ENCODE measurements at places on chromosomes 4 and X.

GRCh38 chrX:140425712-140426395 is 79.0 kb downstream of the SOX3 start:
- DNase-seq, result no peak

- no peak for DNase-seq
Observed at GRCh38 chr4:169988252-169988651, 37.9 kb downstream of the MFAP3L start.

DNA sequence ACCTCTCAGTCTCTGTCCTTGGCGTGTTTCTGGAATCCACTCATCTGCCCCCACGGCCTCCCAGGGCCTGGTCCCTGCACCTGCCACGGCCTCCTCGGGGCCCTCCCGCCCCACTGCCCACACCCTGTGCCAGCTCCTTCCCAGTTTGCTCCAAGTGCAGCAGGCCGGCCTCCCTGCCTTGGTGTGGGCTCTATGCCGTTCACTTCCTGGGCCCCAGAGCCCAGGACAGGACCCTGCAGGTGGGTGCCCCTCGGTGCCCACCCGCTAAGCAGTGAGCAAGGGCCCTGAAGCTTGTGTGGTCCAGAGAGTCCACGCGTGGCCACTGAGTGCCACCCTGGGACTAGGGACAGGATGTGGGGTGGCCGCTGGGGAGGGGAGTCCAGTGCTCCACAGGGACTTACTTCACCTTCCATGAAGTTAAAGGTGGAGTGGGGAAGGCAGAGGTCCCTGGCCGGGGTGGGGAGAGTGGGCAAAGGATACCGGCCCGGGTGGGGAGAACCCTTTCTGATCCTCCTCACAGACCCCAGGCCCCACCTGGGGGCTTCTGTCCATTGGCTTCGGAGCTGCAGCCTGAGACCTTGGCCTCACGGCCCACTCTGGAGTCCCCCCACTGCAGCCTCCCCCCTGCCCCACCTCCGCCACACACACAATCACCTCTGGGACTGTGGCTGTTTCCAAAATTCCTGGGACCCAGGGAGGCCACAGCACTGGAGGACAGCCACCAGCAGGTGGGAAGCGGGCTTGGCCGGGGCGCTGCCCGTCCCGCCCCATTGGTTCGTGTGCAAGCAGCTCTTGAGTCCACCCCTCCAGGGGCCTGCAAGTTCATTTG is 60.0 kb upstream of the NKX1-1 start:
- DNase-seq, result no peak

DNA sequence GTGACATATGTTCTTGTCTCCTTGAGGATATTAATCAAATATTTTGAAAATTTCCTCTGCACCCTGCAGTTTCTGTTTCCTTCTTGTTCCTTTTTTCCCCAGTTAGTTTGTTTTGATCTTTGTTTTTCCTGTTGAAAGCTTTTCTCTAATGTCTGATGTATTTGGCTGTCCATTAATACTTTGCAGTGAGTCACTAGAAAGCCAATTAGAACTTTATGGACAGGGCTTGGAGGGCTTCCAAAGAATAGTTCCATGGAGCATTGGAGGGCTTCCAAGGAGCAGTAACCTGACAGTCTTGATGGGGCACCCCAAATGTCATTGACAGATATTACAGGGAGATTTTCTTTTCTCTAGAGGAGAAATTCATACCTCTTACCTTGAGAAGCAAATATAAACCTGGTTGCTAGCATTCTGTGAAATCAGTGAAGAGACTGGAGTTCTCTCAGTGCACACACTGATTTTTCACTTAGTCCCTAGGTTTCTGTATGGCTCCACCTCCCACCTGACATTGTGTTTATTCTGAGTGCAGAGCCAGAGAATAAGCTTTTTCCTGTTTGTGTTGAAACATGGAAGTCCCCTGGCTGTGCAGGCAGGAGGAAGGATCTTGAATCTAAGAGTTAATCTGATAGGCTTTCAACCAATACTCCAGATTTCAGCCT is 26.5 kb downstream of the SPARCL1 start:
- DNase-seq, result no peak

DNA sequence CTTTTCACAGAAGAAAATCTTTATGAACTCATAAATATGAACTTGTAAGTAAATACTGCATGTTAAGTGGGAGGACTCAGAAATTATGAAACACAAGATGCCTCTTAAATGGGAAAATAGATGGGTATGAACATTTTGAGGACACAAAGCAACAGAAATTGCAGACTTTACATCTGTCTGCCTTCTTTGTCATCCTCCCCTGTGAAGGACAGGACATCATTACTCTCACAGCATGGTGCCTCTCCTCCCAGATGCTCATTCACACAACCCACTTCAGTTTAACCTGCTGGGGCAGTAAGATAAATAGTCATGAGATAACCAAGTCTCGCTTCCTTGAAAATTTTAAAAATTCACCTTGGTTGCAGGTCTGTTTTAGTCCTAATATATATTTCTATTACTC is 144.5 kb downstream of the APBB2 start:
- DNase-seq, result no peak

DNA sequence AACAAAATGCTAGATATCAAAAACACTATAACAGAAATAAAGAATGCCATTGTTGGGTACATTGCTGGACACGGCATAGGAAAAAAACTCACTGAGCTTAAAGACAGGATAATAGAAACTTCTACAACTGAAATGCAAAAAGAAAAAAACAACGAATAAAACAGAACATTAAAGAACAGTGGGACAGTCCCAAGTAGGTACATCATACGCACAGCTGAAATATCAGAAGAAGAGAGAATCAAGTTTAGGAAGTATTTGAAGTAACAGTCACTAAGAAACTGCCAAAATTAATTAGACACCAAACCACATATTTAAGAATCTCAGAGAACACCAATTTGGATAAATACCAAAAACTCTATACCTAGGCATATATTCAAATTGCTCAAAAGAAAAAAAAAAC is 19.2 kb downstream of the RAB28 start:
- DNase-seq, result no peak

- peak; percentile 42 for DNase-seq
Observed at GRCh38 chr4:121726642-121727268, 30.0 kb upstream of the ANXA5 start.

DNA sequence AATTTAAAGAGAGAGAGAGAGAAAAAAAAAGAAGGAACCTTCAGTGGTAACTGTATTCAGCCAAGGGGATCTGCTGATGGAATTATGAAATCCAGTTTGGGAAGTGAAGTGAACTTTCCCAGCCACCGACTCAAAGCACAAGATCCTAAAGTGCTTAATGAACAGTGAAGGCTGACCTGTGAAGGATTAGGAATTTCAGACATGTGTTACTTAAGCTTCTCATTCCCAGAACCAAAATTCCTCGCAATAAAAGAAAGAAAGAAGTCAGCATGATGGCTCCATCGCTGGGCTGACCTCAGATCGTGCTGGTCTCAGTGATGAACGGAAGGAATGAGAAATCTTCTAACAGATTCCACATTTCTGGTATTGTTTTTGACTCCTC is 135.2 kb downstream of the ARSF start:
- peak; percentile 71 for DNase-seq

DNA sequence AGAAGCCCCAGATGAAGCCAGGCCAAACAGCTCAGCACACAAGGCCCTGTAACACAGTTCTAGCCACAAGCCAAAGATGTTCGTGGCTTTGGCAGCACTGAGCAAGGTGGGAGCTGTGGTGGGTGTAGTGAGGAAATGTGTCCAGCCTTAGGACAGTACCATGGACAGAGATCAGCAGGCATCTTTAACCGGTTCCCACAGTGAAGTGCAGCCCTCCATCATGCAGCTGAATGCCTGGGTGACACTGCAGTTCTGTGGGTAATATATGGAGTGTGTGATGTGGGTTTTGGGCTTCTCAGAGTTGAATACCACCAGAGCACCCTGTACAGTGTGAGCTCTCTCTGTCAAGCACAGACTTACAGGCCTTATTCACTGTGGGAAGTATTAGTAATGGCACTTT is 6.0 kb upstream of the NEXMIF start:
- no peak for DNase-seq

DNA sequence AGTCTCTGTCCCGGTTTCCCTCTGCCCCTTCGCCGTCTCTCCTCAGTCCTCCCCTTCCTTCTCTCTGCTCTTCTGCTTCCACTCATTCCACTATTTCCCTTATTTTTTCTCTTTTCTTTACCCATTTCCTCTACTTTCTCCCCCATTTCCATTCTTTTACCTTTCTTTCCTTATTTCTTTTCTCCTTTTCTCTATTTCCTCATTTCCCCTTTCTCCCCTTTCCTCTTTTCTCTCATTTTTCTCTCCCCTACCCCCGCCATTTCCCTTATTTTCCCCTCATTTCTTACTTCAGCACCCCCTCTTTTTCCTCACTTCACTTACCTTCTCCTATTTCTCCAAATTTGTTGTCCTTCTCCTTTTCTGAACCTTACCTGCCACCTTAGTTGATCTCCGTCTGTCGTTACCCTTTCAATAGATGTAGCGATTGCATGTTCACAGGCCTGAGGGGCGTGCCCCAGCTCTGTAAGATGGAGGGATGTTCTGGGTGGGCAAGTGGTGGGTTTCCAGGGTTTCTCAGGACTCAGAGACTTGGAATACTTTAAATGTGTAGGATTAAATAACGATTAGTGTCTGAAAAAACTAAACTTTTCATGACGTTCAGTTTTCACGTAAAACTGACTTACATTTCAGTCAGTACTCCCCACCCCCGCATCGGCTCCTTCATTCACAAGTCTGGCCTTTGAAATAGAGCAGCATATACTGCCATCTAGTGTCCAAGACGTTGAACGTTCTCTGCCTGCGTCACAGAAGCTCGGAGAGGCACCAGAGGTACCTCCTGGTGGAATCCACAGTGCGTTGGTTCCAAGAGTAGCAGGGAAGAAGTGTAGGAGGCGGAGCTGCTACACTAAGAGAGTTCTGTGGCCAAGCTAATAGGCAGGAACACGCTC is 641 bp upstream of the NCBP2L start:
- DNase-seq, result peak; percentile 44

GRCh38 chr4:26859762-26860156 is 882 bp upstream of the STIM2 start:
- DNase-seq, result no peak

DNA sequence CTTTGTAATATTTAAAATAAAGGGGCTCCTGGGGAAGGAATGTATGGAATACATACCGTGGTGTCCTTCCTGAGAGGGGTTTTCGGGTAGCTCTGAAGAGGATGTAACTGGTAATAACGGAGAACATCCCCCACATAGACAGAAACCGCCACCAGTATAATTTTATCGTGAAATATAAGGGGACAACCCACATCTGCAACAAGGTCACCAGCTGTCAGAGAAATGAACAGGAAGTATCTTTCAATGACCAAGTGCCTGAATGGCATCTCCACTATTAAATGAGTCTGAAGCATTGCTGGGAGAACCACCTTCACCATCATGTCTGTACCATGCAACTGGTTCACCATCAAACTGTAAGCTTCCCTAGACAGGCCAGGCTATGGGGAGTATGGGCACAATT is 31.7 kb downstream of the RNF175 start:
- DNase-seq, result no peak

DNA sequence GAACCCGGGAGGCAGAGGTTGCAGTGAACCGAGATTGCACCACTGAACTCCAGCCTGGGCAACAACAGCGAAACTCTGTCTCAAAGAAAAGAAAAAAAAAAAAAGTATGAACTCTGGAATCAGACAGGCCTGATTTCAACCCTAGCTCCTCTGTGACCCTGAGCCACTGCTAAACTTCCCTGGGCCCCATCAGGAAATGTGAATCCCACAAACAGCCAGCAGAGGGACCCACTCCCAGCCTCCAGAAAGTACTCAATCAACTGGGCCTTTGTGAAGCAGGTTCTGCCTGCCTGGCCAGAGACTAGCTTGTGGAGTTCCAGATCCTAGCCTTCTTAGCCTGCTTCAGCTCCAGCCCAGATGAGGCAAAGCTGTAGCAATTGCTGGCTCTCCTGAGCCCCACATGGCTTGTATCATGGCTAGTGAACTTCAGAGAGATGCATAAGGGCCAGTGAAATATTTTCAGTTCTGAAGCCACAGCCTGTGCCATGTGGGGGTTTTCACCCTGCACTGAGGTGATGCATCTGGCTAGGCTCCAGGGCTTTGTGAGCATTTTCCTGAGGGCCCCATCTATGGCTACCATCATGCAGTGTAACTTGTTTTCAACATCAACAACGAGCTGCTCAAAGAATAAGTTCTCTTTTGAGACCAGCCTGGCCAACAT is 7.2 kb upstream of the IDS start:
- DNase-seq, result no peak

GRCh38 chrX:23327104-23327503 is 7.5 kb upstream of the PTCHD1 start:
- DNase-seq, result no peak

- DNase-seq, result no peak
Observed at GRCh38 chr4:30768277-30768676, 48.1 kb downstream of the PCDH7 start.

DNA sequence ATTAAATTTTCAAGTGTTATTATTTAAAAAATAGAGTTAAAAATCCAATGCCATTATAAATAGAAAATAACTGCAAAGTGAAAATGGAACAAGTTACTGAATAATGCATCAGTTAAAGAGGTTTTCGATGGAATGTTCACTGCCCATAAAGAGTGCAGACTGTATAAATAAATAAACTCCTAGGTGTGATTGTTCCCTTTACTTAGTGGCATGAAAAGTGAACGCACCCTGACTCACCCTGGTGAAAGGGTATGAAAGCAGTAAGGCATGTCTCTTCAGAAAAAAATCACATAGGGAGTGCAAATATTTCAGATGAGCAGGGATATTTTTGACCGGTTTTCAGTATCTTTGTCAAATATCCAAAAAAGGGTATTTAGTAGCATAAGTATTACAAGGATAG is 387.8 kb downstream of the DCAF12L2 start:
- peak; percentile 1 for DNase-seq

DNA sequence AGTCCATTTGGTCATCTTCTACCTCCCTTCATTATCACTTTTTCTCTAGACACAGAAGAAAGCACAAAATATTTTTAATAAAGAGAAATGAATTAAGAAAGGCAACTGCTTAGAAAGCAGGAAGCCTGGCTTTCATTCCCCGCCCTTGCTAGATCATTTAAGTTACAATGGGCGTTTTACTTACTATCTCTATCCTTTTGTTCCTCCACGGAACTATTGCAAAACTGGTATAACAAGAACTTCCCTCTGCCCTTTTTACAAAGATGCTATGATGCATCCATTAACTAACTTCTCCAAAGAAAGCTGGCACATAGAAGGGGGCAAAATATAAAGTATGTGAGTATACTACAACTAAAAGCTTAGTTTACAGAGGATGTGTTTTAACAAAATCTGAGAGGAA is 434.5 kb upstream of the FTHL17 start:
- no peak for DNase-seq

GRCh38 chr4:2817701-2818350 is 24.9 kb downstream of the SH3BP2 start:
- no peak for DNase-seq

DNA sequence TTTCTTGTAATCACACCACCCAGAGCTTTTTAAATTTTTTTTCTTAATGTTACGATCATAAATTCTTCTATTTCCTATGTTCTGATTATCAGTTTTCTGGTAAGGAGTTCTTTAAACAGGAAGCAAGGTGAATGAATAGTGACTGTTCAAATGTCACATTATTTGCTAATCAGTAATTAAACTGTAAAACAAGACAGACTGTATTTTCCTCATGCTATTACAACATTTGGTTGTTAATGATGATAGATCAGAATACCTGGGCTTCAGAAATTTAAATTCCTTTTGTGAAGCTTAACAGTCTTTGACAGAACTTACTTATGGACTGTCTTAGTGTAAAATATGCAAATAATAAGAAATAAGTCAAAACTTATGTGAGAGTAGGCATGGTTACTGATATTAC is 41.4 kb downstream of the CLCN3 start:
- DNase-seq, result no peak

- no peak for DNase-seq
Observed at GRCh38 chrX:13005661-13006473, 31.0 kb downstream of the TMSB4X start.
